ENCODE measurements at places on chromosomes 4 and X.

DNA sequence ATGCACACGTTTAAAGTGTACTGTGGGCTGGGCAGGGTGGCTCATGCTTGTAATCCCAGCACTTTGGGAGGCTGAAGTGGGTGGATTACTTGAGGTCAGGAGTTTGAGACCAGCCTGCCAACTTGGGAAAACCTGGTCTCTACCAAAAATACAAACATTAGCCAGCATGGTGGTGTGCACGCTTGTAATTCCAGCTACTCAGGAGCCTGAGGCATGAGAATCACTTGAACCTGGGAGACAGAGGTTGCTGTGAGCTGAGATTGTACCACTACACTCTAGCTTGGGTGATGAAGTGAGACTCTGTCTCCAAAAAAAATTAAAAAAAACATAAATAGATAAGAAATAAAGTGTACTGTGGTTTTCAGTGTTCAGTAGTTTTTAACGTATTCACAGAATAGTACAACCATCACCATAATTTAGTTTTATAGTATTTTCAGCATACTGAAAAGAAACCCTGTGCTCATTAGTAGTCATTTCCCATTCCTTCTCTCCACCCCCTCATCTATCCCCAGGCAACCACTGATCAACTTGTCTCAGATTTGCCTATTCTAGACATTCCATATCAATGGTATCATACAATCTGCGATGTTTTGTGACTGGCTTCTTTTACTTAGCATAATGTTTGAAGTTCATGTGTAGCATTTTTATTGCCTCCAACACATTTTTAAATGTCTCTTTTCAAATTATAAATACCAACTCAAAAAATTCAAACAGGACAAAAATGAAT lies 19.1 kb downstream of the SLAIN2 start:
- peak; percentile 88 for DNase-seq

DNA sequence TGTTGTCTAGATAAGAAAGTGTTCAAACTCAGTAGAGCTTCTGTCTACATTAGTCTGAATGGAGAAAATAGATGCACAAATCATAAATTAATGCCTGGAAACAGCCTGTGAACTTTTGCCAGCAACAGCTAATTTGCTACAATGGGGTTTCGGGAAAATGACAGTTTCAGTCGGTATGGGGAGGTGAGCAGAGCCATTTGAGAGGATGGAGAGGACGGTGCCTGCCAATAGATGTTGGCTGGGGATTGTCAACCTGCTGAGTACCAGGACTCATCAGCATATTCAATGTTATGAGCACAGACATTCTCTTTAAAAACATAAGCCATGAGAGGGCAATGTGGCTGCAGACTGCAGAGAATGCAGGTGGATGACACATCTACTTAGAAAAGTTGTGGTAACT lies 230.3 kb upstream of the PCDH18 start:
- DNase-seq: no peak

GRCh38 chr4:85446141-85446861 lies 28.6 kb upstream of the ARHGAP24 start:
- no peak for DNase-seq

- DNase-seq: no peak
Measured at GRCh38 chr4:1626151-1626550, 58.0 kb downstream of the FAM53A start.

GRCh38 chr4:89123451-89123851 lies 12.1 kb downstream of the TIGD2 start:
- DNase-seq: no peak

DNA sequence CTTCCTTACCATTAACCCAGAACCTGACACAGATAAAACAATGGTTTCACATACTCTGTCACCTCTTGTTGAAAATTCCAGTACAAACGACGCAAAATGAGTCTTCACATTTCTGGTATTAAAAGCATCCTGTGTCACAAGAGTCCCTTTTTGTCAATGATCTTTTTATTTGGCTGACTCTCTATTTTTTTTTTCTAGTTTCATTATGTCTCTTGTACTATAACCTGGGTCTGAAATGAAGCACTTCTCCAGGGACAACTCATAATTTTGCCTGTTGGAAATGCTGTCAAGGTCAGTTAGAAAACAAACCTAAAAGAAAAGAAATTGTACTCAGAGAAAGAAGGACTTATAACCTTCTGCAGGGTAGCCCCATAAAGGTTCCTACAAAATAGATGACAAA lies 93.1 kb downstream of the NR3C2 start:
- no peak for DNase-seq

DNA sequence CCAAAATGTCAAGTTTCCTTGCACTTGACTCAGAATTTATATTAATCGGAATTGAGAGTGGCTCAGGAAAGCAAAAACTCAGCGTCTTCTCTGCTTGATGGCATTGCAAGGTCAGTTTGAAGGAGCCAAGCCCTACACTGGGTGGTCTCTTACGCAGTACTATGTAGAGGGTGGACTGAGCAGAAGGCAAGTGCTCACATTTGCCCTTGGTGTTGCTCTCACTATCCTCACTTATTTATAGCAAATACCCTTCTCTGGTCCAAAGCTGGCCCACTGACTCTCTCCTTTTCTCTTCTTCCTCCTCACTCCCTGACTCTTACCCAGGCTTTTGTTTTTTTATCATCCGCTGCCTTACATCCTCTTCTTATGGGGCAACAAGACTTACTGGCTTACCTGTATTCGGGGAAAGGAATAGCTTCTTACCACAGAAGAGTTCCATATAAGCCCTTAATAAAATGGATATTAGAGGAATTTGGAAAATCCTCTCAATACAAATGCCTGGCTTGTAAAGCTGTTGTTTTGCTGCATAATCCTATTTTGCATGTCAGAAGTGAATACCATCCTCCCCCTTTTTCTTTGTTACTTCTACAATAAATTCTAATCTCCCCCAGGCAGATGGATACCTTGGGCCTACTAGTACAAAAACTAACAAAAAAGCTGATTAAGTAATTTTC lies 24.8 kb upstream of the GATB start:
- no peak for DNase-seq

- DNase-seq: no peak
Measured at GRCh38 chr4:141713185-141713584, 76.8 kb downstream of the IL15 start.

DNA sequence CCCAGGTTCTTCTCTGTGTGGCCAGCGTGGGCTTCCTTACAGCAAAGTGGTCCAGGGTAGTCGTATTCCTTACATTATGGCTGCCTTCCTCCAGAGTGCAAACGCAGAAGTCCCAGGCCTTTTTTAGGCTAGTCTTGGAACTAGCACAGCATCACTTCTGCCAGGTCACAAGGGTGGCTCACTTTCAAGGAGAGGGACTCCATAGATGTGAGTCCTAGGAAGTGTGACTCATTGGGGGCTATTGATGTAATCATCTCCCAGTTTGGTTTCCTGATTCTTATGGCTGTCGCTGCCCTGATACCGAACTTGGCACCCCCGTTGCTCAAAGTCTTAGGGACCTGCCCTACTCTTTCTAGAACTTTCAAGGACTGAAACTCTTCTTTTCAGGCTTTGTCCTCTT lies 140.0 kb downstream of the DCK start:
- peak; percentile 40 for DNase-seq

- DNase-seq: no peak
Measured at GRCh38 chr4:152971053-152971452, 34.9 kb downstream of the FHDC1 start.

- peak; percentile 73 for DNase-seq
Measured at GRCh38 chrX:48957477-48957826, at the start of gene OTUD5. OTUD5 (minus strand) TSS chrX:48957607; CDS start chrX:48957570, 37 bp downstream.

- DNase-seq: peak; percentile 30
Measured at GRCh38 chr4:25160714-25161592, 704 bp upstream of the SEPSECS start.

- DNase-seq: peak; percentile 0
Measured at GRCh38 chrX:130805903-130806302, 97.1 kb downstream of the ENOX2 start.

DNA sequence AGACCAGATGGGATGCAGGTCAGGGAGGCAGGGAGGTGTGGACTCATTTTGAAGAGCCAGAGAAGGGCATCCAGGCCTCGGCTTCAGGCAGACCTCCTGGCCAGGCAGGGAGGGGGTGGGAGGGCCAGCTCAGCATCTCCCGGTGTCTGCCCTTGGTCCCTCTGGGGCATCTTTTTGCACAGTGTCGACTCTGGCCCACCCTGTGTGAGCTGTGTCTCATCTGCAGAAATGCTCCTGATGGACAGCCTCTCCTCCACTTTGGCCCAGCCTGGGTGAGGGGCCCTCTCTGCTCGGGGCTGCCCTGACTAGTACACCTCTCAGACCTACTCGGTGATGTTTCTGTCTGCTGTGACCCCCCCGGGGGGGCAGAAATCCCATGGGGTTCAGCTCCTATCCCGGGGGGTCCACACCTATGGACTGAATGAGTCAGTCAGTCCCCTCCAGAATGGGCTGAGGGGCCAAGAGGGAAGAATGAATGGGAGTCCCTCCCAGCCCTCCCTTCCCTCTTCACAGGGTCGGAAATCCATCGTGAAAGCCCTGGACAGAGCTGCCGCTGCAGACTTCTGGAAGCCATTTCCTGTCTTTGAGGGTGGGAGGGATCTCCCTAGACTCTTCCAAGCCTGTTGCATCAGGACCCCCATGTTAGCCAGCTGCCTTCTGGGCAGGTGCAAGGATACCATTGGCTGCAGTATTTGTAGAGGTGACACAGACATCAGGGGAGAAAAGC lies 196.7 kb upstream of the PSAPL1 start:
- DNase-seq: peak; percentile 35

DNA sequence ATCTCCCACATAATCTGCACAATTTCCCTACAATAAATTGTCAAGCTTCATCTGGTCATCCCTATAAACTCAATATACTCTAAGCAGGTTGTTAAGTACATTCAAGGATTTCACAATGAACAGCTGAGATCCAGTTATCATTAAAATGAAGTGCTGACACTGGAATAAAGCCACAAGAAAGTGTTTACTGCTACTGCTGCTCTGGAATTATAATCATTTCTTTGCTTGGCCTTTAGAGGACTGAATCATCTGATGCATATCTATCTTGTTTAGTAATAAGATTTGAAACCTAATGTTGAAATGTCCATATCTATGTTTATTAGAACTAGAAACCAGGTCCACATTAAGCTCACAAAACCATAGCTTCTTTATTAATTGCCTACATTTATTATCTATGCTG lies 338.6 kb upstream of the ZFP42 start:
- DNase-seq: peak; percentile 74

- DNase-seq: no peak
Measured at GRCh38 chr4:56241500-56241899, 145.8 kb downstream of the AASDH start.

GRCh38 chrX:49799828-49800227 lies 29.3 kb upstream of the PAGE4 start:
- DNase-seq: no peak

GRCh38 chr4:168411318-168412150 lies 68.8 kb downstream of the DDX60L start:
- DNase-seq: peak; percentile 52

DNA sequence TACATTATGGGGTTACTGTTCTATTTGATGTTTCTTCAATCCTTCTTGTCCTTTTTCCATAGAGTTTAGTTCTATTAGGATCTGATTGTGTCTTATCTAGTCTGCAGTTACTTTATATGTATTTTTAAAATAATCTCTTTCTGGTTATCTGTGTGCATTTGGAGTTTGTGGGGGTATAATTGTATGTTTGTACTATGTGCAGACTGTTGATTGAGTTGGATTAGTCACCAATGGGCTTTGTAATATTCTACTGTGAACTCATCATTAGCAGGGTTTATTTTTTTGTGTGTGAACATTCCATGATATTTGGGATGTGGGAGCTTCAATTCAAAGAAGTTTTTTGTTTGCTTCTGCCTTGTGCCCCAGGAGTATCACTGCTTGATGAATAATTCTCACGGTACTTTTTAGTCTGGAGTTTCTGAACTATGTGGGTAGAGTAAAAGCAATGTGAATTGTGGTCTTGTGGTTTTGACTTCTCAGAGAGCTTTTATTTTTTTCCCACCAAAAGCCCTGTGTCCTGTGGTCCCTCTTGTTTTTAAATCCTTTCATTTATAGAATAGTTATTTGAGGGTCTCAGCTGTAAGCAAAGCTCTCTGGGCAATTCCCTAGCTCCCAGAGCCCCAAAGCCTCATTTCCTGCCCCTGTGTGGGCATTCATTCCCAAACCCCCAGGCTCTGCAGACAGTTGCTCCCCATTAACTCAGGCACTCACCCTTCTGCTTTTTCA lies 127.8 kb downstream of the PHKA2 start:
- DNase-seq: peak; percentile 75

- peak; percentile 40 for DNase-seq
Measured at GRCh38 chrX:149497626-149498025, 7.5 kb downstream of the IDS start.

DNA sequence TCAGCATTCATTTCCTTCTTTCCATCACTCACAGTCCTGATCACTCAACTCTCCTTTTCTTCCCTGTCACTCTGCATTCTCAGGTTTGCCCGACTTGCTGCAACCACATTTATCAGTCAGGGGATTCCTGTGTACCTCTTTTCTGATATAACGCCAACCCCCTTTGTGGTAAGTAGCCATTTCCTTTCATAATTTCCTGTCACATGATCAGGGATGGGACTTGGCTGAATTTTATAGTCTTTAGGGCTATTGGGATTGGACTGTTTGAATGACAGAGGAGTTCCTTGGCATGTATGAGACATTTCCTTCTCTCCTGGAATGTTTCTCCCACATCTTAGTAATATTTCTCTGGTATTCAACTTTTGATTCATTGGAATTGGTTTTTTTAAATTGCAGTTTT lies 11.0 kb downstream of the PGM2 start:
- DNase-seq: peak; percentile 90

GRCh38 chrX:3598709-3599108 lies 114.7 kb downstream of the PRKX start:
- no peak for DNase-seq

DNA sequence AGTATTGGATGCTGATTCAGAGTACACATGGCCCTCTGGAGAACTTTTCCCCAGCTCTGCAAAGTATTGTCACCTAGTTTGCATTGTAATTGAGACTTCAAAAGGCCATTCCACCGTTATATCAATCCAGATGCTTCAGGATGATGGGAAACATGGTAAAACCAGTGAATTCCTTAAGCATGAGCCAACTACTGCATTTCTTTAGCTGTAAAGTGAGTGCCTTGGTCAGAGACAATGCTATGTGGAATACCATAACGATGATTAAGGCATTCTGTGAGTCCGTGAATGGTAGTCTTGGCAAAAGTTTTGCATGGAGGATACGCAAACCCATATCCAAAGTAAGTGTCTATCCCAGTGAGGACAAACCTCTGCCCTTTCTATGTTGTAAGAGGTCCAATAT lies 355.2 kb downstream of the DCAF12L2 start:
- peak; percentile 21 for DNase-seq

- no peak for DNase-seq
Measured at GRCh38 chrX:6468706-6469105, 66.2 kb downstream of the VCX3A start.

GRCh38 chr4:55754754-55755350 lies 64.7 kb upstream of the EXOC1L start:
- peak; percentile 81 for DNase-seq

DNA sequence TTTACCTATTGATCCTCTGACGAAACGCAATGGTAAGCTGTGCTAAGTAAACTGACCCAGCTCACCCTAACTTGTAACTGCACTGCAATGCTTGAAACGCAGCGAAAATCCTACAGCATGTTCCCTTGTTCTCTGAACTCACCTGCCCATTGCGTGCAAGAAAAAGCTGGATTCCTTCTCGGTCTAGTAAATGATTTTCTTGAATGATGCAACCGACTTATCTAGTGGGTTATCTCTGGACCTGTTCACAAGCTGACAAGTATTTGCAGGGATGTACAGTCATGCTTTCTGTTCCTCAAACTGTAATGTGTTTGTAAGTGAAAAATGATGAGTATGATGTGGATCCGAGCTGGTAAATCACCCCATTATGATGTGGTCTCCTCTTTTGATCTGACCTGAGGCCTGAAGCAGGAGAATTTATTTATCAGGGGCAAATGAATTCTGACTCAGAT lies 140.1 kb downstream of the BTC start:
- no peak for DNase-seq

All from fibroblast of skin of right biceps (primary cell).